ENCODE measurements at places on chromosomes 16 and 17. TPM values are rescaled to one million over a fixed set of nuclear protein-coding genes. Genes with fewer than 3 reads are reported as not detected.

- peak; percentile 91 for DNase-seq
Measured at GRCh38 chr16:20740901-20741521, 607 bp downstream of the THUMPD1 start.

- no peak for DNase-seq
Measured at GRCh38 chr16:63100082-63100481, 1063.8 kb upstream of the CDH8 start.

DNA sequence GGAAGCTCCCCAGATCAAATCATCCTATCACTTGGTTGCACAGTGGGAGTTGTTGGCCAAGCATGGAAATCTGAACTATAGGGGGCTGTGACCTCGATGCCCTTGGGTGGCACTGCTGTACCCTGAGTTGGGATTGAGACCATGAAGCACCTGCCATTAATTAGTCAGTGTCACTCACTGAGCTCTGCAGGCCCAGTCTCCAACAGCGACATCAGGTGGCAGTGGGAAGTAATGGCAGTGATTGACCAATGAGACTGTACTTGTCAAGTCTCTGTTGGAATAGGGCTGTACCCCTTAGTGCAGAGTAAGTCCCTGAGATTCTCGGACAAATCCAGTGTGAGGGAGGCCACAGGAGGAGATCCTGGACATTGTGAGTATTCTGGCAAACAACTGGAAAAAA lies 118.0 kb upstream of the RPL38 start:
- no peak for DNase-seq

GRCh38 chr17:48547808-48548522 lies 3.1 kb upstream of the HOXB2 start:
- DNase-seq, result no peak

GRCh38 chr16:50178491-50178941 lies 25.4 kb downstream of the TENT4B start:
- no peak for DNase-seq

DNA sequence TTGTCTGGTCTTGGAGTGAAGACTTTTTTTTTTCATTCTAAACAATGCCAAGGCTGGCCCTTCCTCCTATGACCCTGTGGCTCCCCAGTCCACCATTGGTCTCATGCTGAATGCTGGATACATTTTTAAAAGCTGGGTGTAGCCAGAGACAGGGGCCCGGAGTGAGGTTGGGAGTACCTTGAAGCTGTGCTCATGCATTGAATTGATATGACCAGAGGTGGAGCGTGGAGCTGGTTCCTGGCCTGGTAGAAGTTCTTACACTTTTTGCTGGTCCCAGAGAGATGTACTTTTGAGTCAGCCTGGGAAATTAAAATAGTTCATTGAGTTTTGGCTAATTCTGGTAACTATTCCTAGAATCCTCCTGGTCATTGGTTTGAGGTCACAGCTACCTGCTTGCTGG lies 83.6 kb downstream of the CMIP start:
- DNase-seq, result no peak

DNA sequence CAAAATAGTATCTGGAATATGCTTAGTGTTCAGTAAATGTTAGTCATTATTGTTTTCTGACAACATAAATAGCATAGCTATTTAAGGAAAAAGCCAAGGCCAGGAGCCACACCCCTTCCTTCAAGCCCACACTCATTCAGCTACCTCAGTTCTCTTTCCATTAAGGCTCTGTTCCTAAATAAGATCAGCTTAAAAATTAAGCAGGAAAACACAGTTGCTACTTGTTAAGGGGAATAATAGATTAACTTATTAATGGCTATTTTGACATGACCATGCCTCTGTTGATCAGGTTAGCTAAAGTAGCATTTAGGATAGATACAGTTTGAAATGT lies 158.1 kb downstream of the CHD9 start:
- DNase-seq, result no peak

GRCh38 chr16:22190081-22190775 lies 15.8 kb upstream of the EEF2K start:
- peak; percentile 83 for DNase-seq

DNA sequence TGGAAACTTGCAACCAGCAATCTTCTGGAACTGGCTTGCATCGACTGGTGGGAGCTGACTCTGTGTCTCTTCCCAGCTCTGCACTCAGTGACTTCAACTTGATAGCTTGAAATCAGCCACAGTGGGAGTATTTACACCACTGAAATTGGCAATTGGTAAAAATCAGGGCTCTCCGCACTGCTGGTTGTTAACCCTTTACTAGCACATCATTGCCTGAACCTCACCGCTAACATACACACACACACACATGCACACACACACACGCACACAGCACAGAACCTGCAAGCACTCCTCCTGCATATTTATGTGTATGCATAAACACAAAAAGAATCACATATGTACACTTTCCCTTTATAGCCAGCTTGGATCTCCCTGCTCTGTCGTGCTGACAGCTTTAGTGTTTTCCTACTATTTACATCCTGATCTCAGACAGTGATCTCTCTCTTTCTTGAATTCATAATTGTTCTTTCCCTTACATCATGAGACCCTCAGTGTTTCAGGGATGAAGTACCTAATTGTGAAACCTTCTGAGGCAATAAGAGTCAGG lies 7.9 kb upstream of the TMIGD1 start:
- no peak for DNase-seq

DNA sequence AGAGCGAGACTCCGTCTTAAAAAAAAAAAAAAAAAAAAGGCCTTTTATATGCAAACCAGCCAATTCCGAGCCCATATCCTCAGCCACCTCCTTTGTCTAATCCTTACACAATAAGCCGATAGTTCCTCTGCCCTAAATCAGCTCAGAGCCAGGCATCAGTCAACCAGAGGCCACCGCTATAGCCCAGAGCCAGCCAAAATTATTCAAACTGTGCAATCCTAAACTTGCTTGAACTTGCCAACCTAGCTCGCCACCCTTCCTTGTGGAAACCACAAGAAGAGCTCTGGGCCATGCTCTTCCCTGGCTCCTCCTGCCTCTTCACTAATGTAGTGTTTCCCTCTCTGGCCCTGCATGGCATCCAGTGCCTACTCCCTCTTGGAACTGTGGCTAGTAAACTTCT lies 17.7 kb downstream of the ITGAL start:
- no peak for DNase-seq

- no peak for DNase-seq
Measured at GRCh38 chr16:4954714-4955113, 3.4 kb upstream of the SEC14L5 start.

DNA sequence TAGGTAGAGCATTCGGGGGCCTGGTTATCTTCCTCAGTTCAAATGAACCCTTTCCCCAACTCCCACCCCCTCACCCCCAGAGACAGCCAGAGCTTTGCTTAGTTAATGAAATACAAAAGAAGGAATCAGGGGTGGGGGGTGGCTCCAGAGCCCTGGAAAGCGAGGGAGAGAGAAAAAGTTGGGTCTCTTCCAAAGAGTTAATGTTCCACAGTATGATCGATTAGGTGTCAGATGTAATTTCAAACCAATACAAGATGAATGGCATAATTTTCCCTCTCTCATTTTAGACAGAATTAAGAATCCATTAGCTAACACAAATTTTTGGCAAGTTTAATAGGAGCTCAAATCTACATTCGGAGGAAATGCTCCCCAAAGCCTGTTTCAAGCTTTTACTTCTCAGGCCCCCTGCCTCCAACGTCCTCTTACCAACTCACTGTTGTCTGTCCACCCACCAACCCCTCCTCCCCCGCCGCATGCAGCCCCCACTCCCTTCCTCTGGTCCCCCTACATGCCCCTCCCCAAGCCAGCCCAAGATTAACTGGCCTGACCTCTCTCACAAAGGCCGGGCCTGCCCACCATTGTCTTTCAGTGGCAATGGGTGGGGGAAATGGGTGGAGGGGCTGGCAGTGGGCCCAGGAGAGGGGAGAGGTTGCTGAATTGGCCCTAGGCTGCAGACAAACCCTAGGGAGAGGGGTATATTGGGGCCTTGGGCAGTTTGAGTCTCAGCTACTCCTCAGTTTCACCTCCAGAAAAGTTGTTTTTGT lies 28.2 kb downstream of the NEUROD2 start:
- DNase-seq, result no peak

DNA sequence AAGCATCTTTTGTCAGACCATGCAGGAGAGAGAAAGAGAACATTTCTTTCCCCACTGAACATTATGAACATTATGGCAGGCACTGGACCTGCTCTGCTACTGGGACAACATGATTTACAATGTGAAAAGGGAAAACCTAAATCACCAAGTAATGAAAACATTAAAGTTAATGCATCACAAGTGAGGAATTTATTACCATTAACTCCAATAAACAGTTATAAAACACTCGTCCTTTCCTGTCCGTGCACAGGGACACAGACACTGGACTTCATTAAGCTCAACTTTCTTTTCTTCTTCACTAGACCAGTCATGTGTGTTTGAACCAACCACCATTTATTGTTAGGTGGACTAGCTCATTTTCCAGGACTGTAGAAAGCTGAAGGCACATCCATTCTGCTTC lies 95.4 kb downstream of the SNX11 start:
- DNase-seq, result no peak

GRCh38 chr17:44530896-44531418 lies 26.3 kb upstream of the FZD2 start:
- no peak for DNase-seq

DNA sequence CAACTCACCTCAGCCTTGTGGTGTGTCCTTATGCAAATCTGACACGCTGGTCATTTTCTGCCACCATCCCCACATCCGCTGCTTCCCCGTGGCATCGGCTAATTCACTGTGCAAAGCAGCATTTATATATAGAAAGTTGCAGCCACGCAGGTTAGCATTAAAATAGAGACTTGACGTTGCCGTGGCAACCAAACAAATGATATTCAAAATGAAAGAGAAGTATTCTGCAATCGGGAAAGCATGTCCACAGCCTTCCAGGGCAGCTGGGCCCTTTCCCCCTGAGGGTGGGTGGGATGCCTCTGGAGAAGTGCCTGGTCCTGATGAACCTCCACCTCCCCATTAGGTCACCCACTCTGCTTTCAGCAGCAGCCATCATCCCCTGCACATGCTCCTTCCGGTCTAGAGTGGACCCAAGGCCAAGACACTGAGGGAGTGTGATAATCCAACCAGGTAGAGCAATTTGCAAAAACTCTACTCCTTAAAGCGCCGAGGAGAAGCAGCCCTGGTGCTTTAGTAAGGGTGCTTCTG lies 138.7 kb downstream of the GAS7 start:
- no peak for DNase-seq

- no peak for DNase-seq
Measured at GRCh38 chr16:72856797-72857196, 191.1 kb downstream of the ZFHX3 start.

GRCh38 chr16:72847187-72848027 lies 200.5 kb downstream of the ZFHX3 start:
- no peak for DNase-seq

GRCh38 chr16:84294531-84295142 lies at the start of gene WFDC1:
TSS of gene WFDC1 (plus strand) at chr16:84294878. CDS start at chr16:84294972, 94 bp downstream.
- no peak for DNase-seq

GRCh38 chr17:49756323-49757150 lies 7.4 kb downstream of the FAM117A start:
- no peak for DNase-seq

MT4 gene
- not detected for total RNA-seq

TEX19 gene
- not detected for total RNA-seq

CMTM3 gene
- total RNA-seq, result 2.0 TPM

ITGB4 gene
- 2.6 TPM for total RNA-seq

GAS7 gene
- 2.4 TPM for total RNA-seq

CIAO3 gene
- 18.3 TPM for total RNA-seq

RAB37 gene
- 14.0 TPM for total RNA-seq

TEKT5 gene
- 2.1 TPM for total RNA-seq

TPSB2 gene
- 1.6 TPM for total RNA-seq

CD300E gene
- total RNA-seq, result 0.08 TPM

PLCD3 gene
- total RNA-seq, result 3.4 TPM
